ENCODE measurements at places on chromosomes 7 and 10. TPM values are rescaled to one million over a fixed set of nuclear protein-coding genes. Genes with fewer than 3 reads are reported as not detected.
A peak's percentile ranks its signal among the peaks of the same experiment; 100 is the strongest.

The FKBP14 gene
- polyA plus RNA-seq: 31.6 TPM

- no peak for DNase-seq
These were observed 14.3 kb upstream of the TRIM8 start for GRCh38 chr10:102629661-102630614.

- DNase-seq: no peak
These were observed 11.4 kb upstream of the RBM20 start for GRCh38 chr10:110632591-110633215.

The KCNIP2 gene
- 3.8 TPM for polyA plus RNA-seq

DNA sequence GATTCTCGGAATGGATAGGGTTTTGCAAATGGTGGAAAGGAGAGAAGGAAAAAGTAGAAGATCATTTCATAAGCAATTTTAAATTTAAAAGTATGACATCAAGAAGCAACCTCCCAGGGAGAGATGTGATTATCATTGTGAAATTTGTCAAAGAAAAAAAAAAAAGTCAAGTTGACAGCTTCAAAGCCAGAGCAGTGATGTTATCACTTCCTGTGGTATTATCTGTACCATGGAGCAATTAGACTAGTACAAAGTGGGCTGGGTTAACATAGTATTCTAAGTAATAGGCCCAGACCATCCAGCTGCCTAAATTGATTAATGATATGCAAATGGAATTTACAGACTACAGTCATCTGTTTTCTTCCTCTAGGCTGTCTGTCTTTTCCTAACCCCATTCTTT lies 84.0 kb upstream of the NPY start:
- DNase-seq: no peak

The TBATA gene
- polyA plus RNA-seq: not detected

DNA sequence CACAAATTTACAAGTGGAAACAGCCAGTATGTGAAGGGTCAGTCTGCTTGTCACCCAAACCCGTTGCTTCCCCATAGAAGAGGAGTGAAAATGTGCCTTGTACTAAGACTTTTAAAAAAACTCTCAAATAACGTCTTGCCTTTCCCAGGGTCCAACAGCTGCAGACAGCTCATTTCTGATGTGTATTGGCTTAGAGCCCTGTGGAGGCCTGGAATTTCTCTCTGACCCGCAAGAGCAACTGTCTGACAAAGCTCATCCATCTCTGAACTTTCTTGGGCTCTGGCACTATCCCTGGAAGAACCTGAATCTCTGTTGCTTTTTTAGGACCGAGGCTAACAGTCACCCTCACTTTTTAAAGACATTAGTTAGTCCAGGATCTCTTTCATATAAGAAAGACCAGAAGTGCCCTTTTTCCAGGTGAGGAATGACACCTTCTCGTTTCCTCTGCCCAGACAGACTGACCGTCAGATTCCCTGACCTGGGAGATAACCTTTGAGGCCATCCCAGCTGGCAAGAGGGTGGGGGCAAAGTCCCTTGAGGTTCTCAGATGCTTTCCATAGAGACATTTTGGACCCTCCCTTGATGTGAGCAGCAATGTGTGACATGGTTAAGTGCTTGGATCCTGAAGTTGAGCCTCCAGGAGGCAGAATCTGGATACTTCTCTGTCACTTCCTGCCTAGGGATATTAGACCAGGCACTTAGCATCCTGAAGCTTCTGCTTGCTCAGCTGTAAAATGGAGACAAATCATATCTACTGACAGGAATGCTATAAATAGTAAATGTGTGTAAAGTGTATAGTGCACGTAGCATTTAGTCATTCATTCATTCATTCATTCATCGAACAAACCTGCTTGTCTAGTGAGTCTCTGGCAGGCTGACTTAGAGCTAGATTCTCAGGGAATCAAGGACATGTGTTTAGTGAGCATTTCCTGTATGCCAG lies 4.5 kb upstream of the NODAL start:
- peak; percentile 64 for DNase-seq
